ENCODE measurements at places on chromosomes 2 and 18.

- H3K27ac ChIP-seq = no peak overlapping the region
- no peaks in the 10 kb centered on the region for H3K4me1 ChIP-seq
- H3K4me3 ChIP-seq = no peak overlapping the region
- no peaks in the 10 kb centered on the region for H3K36me3 ChIP-seq
- no peak for DNase-seq
Observed at GRCh38 chr2:94869552-94870439, 1.4 kb upstream of the TEKT4 start.

- no peaks in the 10 kb centered on the region for H3K4me1 ChIP-seq
- DNase-seq = peak; percentile 46
- H3K36me3 ChIP-seq = no peaks in the 10 kb centered on the region
Observed at GRCh38 chr2:227106845-227107759, 56.9 kb downstream of the COL4A4 start.

DNA sequence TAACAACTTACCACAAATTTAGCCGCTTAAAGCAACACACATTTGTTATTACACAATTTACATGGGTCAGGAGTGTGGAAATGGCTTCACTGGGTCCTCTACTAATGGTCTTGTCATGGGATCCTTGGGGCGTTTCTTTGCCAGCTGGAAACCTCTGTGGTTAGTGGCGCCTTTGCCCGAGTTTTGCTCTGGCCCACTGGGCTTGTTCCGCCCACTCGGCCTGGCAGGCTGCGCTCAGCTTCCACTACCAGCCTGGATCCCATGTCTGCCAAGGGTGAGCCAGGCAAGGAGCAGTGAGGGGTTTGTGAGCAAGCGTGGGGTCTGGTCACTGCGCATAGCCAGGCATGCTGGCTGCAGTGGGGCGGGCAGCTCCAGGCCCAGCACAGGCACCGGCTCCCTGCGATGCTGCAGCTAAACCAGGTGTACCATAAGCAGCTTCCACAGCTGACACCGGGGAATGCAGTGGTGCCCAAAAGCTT lies 16.2 kb upstream of the MBD2 start:
- H3K4me3 ChIP-seq = no peak overlapping the region
- H3K27ac ChIP-seq = no peak overlapping the region
- H3K4me1 ChIP-seq = peaks cover 4% of the 10 kb centered on the region
- no peaks in the 10 kb centered on the region for H3K36me3 ChIP-seq
- H3K27me3 ChIP-seq = no peaks in the 10 kb centered on the region

GRCh38 chr18:58609536-58609993 lies 19.3 kb downstream of the ALPK2 start:
- peaks cover 31% of the 10 kb centered on the region for H3K4me1 ChIP-seq
- H3K36me3 ChIP-seq = no peaks in the 10 kb centered on the region
- no peak overlapping the region for H3K27ac ChIP-seq
- no peaks in the 10 kb centered on the region for H3K27me3 ChIP-seq
- no peak overlapping the region for H3K4me3 ChIP-seq
- peak; percentile 53 for DNase-seq

DNA sequence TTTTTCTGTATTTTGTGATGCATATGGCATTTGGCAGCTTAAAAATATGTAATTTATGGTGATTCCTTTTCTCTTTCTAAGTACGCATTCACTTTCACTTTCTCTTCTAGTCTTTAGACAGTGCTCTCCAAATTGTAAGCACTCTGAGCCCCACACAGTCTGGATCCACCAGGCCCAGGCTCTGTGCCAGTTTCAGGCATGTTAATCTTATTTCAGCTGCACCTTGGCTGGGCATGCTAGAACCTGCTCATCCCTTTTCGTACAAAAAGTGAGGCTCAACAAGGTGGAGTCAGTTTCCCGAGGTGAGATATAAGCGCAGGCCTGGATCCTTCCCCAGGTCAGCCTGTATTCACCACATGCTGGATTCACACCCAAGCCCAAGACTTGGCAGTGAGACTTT lies 203.9 kb downstream of the MTX2 start:
- H3K4me3 ChIP-seq = no peak overlapping the region
- H3K27ac ChIP-seq = no peak overlapping the region
- DNase-seq = no peak
- H3K36me3 ChIP-seq = no peaks in the 10 kb centered on the region
- no peaks in the 10 kb centered on the region for H3K27me3 ChIP-seq

DNA sequence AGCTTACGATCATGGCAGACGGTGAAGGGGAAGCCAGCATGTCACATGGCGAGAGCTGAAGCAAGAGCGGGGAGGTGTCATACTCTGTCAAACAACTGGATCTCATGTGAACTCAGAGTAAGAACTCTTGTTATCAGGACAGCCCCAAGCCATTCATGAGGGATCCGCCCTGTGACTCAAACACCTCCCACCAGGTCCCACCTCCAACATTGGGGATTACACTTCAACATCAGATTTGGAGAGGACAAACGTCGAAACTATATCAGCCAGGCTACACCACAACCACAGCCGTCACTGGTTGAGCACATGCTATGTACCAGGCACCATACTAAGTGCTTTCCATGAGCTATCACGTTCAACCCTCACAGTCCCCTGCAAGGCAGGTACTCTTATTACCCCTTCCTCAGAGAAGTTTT lies 293.8 kb downstream of the PRKCE start:
- no peak overlapping the region for H3K27ac ChIP-seq
- no peaks in the 10 kb centered on the region for H3K27me3 ChIP-seq
- H3K36me3 ChIP-seq = no peaks in the 10 kb centered on the region
- H3K4me3 ChIP-seq = no peak overlapping the region

GRCh38 chr2:191537921-191538320 lies 140.0 kb upstream of the NABP1 start:
- H3K36me3 ChIP-seq = no peaks in the 10 kb centered on the region
- no peaks in the 10 kb centered on the region for H3K4me1 ChIP-seq
- no peak overlapping the region for H3K27ac ChIP-seq
- DNase-seq = no peak

DNA sequence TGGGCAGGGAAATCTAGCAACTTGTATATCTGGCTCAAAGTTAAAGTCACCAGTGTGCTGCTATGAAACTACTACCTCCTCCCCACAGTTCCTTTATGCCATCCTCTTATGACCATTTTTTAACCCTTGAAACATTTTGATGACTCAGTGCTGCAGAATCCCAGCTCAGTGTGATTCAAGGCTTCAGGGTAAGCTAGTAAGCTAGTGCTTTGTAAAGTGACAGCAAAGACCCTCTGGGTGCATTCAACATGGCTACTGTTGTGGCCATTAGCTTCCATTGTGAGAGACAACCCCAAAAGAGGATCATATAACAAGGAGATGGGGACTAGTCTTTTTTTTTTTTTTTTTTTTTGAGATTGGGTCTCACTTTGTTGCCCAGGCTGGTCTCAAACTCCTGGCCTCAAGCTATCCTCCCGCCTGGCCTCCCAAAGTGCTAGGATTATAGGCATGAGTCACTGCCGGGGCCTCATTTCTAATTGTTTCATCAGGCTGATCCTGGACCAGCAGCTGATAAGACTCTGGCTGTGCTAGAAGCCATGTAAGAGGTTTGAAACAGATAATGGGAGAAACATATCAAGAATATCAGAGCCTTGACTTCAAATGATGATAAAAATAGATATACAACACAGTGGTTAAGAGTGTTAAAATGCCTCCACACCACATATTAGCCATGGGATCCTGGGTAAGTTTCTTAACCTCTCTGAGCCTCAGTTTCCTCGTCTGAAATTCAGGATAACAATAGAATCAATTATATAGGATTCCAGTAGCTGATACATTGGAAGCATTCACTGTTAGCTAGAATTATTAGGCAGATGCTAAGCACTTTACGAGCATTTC lies 65.7 kb upstream of the RTN4 start:
- no peak overlapping the region for H3K4me3 ChIP-seq
- H3K27ac ChIP-seq = no peak overlapping the region

- no peak overlapping the region for H3K4me3 ChIP-seq
- peaks cover 23% of the 10 kb centered on the region for H3K27me3 ChIP-seq
Observed at GRCh38 chr2:181889776-181890175, 1.8 kb upstream of the ITPRID2 start.

- H3K27me3 ChIP-seq = no peaks in the 10 kb centered on the region
- H3K27ac ChIP-seq = no peak overlapping the region
- peak; percentile 18 for DNase-seq
- no peaks in the 10 kb centered on the region for H3K36me3 ChIP-seq
- no peak overlapping the region for H3K4me3 ChIP-seq
- H3K4me1 ChIP-seq = no peaks in the 10 kb centered on the region
Observed at GRCh38 chr2:147045113-147045512, 799.7 kb upstream of the ACVR2A start.

DNA sequence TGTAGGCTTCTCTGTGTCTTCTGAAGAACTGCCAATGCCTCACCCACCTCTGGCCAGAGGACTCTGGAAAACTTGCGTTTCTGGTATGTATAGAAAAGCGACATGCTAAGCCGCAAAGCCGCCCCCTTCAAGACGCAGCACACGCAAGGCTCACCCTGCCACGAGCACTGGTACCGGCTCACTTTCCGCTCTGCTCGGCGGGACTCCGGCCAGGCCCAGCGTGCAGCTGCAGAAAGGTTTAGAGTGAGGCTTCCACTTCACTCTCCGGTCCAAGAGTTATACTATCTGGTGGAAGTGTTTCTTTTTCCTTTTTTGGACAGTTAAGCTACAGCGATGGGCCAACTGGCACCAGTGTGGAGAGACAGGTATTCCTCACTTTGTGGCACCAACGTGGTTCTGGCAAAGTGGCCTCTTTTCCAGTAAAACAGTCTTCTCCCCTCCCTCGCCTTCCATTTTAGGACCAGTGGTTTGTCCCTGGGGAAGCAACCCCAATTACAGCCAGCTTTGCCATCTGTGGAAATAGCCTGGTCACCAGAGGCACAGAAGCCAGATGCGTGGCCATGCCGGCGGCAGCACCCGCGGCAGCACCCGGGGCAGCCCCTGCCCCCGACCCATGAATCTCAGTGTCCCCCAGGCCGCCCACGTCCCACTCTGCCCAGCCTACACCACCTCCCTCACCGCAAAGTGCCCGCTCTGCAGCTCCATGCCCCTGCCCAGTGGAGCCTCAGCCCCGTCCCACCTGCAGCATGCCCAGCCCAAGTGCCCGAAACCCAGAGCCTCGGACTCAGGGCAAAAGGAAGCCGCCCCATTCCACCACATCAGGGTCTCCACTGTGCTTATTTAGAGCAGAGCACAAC lies 91.6 kb upstream of the CTDP1 start:
- no peak overlapping the region for H3K4me3 ChIP-seq
- DNase-seq = no peak
- no peaks in the 10 kb centered on the region for H3K36me3 ChIP-seq
- no peak overlapping the region for H3K27ac ChIP-seq

GRCh38 chr18:9846162-9846925 lies 39.4 kb upstream of the TXNDC2 start:
- DNase-seq = no peak
- H3K36me3 ChIP-seq = peaks cover 26% of the 10 kb centered on the region
- H3K27me3 ChIP-seq = no peaks in the 10 kb centered on the region
- H3K4me3 ChIP-seq = no peak overlapping the region

GRCh38 chr2:217171874-217172273 lies 312.0 kb upstream of the TNP1 start:
- H3K4me3 ChIP-seq = no peak overlapping the region
- H3K4me1 ChIP-seq = no peaks in the 10 kb centered on the region
- no peak overlapping the region for H3K27ac ChIP-seq
- no peaks in the 10 kb centered on the region for H3K27me3 ChIP-seq
- DNase-seq = no peak

GRCh38 chr2:42974721-42975717 lies 182.6 kb upstream of the HAAO start:
- H3K27me3 ChIP-seq = no peaks in the 10 kb centered on the region
- H3K4me3 ChIP-seq = no peak overlapping the region
- peaks cover 31% of the 10 kb centered on the region for H3K4me1 ChIP-seq
- no peak overlapping the region for H3K27ac ChIP-seq
- peak; percentile 69 for DNase-seq

DNA sequence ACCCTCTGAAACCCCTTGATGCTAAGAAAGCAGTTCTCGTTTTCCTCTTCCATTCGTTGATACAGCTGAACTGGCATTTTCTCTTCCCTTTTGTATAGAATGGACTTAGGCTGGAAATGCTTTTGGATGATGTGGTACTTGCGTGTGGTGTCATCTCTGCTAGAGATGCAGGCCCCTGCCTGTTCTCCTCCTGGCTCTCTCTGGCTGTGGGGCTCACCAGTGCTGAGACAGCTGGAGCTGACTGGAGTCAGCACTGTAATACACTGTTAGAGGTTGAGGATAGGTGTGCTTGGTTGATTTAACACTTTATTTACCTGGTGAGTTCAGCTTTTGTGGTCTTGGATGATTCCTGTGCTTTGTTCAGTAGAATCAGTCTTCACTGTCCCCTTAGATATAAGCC lies 30.2 kb downstream of the PARD3B start:
- H3K27me3 ChIP-seq = no peaks in the 10 kb centered on the region
- no peak for DNase-seq
- no peaks in the 10 kb centered on the region for H3K36me3 ChIP-seq
- H3K4me3 ChIP-seq = no peak overlapping the region
- H3K4me1 ChIP-seq = no peaks in the 10 kb centered on the region
- no peak overlapping the region for H3K27ac ChIP-seq

DNA sequence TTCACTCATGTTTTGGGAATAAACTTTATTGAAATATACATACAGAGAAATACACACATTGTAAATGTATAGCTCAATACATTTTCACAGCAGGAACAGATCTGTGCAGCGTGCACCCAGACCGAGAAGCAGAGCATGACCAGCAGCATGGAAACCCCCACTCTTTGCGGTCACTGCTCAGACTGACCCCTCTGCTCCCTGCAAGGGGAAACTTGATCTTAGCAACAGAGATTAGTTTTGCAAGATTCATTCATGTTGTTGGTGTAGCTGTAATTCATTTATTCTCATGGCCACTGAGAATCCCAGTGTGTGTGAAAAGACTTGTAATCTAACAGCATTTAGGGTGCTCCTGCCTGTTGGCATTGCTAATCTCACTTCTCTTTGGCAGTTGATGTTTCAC lies 35.2 kb downstream of the LPIN1 start:
- no peak overlapping the region for H3K4me3 ChIP-seq
- no peak for DNase-seq
- H3K27ac ChIP-seq = no peak overlapping the region
- H3K4me1 ChIP-seq = peaks cover 12% of the 10 kb centered on the region

- no peak for DNase-seq
- H3K36me3 ChIP-seq = no peaks in the 10 kb centered on the region
Observed at GRCh38 chr18:48167897-48168253, 237.4 kb upstream of the SMAD2 start.

DNA sequence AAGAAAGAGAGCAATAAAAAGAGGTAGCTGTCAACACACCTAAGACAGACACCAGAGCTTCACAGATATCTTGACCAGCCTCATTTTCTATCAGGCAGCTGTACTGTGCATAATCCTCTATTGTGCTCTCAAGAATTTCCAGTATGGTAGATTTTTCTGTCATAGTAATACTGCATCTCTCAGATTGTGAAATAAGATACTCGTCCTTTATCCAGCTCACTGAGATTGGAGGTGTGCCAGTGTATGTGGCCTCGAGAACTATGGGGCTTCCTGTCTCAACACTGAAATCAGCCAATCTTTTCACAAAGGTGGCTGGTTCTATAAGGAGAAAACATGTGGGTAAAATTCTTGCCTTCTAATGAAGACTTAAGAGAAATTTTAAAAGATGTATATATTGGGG lies 88.9 kb downstream of the TTN start:
- peaks cover 12% of the 10 kb centered on the region for H3K36me3 ChIP-seq
- H3K27ac ChIP-seq = no peak overlapping the region
- H3K27me3 ChIP-seq = no peaks in the 10 kb centered on the region
- H3K4me3 ChIP-seq = no peak overlapping the region
- H3K4me1 ChIP-seq = no peaks in the 10 kb centered on the region
- no peak for DNase-seq

All from B cell (primary cell).